ENCODE measurements at places on chromosomes 12 and 14.

GRCh38 chr12:105214148-105214547 lies 21.8 kb downstream of the APPL2 start:
- no peak for DNase-seq

GRCh38 chr14:22854963-22855724 lies 16.4 kb upstream of the LRP10 start:
- DNase-seq: no peak

DNA sequence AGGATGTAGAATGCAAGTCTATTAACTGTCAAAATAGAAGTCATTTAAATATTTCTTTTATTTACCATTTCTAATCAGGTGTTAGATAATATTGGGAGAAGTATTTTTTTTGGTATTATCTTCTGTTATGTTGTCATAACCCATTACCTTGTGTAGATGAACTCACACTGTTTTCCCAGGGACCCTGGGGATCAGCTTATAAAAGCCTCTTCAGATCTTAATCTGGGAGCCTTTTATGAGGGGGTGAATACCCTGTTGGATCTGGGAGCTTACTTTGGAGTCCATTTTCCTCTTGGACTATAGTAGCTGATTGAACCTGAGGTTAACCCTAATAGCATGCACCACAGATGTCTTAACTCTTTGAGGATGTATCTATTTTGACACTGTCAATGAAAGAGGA lies 176.3 kb upstream of the ATP2B1 start:
- DNase-seq: no peak

DNA sequence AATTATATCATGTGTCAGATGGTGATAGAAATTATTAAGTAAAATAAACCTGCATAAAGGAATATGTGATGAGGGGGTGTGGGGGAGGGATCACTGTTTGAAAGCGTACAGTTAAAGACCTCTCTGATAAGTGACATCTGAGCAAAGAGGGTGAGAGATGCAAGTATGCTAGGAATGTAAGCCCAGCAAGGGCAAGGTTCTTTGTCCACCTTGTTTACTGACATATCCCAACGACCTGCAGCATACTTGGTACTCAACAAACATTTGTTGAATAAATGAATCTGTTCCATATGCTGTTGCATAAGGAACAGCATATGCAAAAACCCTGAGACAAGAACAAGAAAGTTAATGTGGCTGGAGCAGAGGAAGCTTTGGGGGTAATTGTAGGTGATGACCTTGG lies 12.0 kb upstream of the MDM1 start:
- no peak for DNase-seq

GRCh38 chr12:2259369-2259768 lies 206.6 kb downstream of the CACNA1C start:
- DNase-seq: no peak

- no peak for DNase-seq
These were observed 14.2 kb downstream of the STON2 start for GRCh38 chr14:81385886-81386285.

DNA sequence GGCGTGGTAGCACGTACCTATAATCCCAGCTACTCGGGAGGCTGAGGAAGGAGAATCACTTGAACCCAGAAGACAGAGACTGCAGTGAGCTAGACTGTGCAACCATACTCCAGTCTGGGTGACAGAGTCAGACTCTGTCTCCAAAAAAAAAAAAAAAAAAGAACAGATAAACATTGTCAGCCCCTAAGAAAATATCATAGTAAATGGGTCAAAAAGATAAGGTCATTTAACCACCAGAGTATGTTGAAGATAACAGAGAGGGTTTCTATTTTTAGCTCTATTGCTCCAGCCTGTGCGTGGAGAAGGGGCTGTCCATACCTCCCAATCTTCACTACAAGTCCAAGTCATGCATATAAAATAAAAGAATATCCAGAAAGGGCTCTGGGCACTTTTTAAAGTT lies 15.4 kb downstream of the LGMN start:
- DNase-seq: no peak

GRCh38 chr14:39383026-39383660 lies 49.1 kb downstream of the FBXO33 start:
- DNase-seq: peak; percentile 26

GRCh38 chr14:76812093-76812421 lies 625 bp downstream of the ANGEL1 start:
- no peak for DNase-seq

DNA sequence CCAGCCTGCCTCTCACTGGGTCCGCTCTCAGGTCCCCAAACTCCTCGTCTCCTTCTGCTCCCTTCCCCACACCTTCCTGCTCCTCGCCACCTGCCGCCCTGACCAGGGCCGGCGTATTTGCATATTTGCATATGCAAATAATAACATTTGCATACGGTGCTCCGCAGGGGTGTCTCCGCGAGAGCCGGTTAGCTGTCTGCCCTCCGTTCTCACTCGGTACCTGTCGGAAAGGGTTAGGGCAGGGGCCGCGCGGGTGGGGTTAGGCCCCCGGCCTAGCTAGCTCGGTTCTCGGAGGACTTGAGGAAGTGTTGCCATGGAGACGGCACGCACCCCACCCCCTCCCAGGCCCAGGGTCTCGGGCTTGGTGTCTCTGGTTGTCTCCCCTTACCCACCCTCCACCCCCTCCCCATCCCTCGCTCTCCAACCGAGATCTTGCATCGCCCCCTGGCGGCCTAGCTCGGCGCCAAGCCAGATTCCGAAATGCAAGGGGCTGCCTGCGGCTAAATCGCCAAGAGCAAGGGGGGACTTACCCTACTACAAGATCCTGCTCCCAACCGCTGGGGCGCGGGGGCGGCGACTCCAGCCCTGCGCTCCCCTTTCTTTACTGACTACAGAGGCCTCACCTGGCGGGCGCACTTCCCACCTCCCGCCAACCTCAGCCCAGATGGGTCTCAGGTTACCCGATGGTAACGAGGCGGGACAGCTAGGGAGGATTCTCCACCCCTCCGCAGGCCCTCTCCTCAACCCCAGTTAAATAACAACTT lies 8.1 kb downstream of the STAC3 start:
- peak; percentile 66 for DNase-seq

- no peak for DNase-seq
These were observed 279.6 kb upstream of the CCDC196 start for GRCh38 chr14:66206554-66206953.

DNA sequence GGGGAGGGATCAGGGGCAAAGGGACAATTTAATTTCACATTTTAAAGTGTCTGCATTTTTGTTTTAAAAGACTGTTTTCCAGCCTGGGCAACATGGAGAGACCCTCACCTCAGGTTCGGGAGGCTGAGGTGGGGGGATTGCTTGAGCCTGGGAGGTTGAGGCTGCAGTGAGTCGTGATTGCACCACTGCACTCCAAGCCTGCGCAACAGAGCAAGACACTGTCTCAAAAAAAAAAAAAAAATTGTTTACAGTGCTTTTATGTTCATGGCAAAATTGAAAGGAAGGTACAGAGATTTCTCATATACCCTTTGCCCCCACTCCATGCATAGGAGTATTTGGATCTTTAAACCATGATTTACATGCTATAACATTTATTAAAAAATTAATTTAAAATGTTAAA lies 16.4 kb upstream of the HVCN1 start:
- DNase-seq: no peak

DNA sequence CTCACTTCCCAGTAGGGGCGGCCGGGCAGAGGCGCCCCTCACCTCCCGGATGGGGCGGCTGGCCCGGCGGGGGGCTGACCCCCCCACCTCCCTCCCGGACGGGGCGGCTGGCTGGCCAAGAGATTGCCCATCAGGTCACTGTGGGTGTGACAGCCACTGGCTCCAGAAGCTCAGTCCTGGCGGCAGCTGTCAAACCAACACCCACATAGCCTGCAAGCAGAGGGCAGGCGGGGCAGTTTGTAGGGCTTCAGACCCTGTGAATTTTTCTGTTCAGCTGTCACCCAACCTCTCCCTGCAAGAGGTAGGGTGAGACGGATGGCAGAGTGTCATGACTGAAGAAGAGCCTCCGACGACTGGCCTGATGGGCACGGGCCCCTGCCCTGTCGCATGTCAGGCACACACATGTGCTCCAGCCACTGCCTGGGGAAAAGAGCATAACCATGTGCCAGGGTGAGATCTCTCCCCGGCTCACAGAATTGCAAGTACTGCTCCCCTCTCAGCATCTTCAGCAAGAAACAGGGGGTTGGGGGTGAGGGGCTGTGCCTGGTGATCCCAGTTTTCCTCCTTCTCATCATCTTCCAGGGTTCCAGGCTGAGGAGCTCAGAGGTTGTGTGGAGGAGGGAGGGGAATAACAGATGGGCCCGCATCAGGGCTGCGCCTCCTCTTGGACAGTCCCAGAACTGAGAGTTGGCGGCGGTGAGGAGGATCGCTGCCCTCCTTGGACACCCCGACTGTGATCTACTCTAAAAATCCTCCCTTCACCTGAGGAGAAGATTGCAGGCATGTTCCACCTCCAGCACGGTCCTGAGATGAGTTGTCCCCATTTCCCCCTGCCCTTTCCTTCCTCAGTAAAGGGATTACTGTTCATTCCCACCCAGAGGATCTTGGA lies 11.2 kb upstream of the PRPH start:
- no peak for DNase-seq

DNA sequence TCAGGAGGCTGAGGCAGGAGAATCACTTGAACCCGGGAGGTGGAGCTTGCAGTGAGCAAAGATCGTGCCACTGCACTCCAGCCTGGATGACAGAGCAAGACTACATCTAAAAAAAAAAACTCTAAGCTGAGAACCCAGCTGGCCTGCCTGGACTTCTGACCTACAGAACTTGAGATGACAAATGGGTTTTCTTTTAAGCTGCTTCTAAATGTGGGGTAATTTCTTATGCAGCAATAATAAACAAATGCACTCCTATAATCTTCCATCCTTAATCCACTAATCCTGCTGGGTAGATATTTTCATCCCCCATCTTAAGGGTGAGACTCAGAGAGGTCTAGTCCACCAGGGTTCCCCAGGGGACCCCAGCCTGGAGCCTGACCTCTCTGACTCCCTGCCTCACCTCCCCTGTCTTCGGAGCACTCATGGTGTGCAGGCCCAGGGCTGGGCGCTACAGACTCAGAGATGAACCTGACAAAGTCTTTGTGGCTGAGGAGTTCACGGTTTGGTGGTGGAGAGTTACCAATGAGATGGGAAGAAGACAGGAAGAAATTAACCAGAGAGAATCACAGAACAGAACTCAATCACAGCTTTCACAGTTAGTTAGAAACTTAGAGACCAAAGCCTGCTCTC lies 39.7 kb upstream of the BDKRB2 start:
- no peak for DNase-seq

DNA sequence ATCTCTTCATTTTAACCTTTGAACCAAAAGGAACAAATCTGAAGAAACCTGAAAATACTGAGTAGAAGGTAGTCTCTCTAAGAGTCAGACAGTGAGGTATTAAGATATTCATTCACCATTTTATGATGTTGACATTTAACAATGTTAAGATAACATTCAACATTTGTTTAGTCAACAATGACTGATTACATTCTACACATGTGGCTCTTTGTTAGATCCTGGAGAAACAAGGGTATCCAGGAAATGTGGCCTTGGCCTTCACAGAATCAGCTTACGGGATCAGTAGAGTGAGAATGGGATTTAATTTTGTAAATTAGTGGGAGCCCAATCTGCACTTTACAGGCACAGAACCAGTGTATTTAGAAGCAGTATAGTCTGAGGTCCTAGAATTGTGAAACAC lies 355.5 kb downstream of the KCNH5 start:
- no peak for DNase-seq

- no peak for DNase-seq
These were observed 607.8 kb downstream of the SNAPC1 start for GRCh38 chr14:62369919-62370560.

- DNase-seq: peak; percentile 28
These were observed 10.0 kb downstream of the BRF1 start for GRCh38 chr14:105290621-105291346.

DNA sequence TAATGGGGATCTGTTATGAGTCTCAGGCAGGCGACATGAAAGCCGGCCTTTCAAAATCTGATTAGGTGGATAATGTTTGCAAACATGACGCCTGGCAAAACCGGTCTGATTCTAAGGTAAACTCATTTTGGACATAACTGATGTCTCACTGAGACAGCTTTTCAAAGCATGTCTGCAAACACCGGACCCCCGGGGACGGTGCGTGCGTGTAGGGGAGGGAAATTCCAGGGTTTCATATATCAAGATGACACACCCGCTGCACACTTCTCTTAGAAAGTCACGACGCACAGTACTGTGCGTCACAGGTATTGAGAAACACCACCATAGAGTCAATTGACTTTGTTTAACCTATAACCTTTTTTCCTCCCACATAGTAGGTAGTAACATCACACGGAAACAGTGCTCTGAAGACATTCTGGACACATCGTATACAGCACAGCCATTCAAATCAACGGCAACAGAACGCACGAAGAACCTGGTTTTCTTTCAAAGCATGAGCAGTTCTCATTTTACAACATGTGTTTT lies 43.9 kb upstream of the TESC start:
- no peak for DNase-seq

All from CD4-positive, alpha-beta T cell treated with Interleukin-10 for 1 hour (primary cell).